ENCODE measurements at places on chromosomes 6 and 20. TPM values are rescaled to one million over a fixed set of nuclear protein-coding genes. Genes with fewer than 3 reads are reported as not detected.

BPIFB2 gene
- not detected for total RNA-seq

GRCh38 chr20:53642196-53643030, 48.8 kb upstream of the ZNF217 start:
- peak overlapping the region; percentile 82 for H3K4me3 ChIP-seq
- ATAC-seq, result peak; percentile 85
- H3K4me1 ChIP-seq, result peaks cover 23% of the 10 kb centered on the region
- H3K27ac ChIP-seq, result peak overlapping the region; percentile 90
- no peaks in the 10 kb centered on the region for H3K36me3 ChIP-seq
- H3K27me3 ChIP-seq, result no peaks in the 10 kb centered on the region

- ATAC-seq, result no peak
- no peaks in the 10 kb centered on the region for H3K27me3 ChIP-seq
- H3K27ac ChIP-seq, result no peak overlapping the region
- peaks cover 15% of the 10 kb centered on the region for H3K4me1 ChIP-seq
These were observed 20.9 kb downstream of the KCTD20 start for GRCh38 chr6:36463676-36464075.

DNA sequence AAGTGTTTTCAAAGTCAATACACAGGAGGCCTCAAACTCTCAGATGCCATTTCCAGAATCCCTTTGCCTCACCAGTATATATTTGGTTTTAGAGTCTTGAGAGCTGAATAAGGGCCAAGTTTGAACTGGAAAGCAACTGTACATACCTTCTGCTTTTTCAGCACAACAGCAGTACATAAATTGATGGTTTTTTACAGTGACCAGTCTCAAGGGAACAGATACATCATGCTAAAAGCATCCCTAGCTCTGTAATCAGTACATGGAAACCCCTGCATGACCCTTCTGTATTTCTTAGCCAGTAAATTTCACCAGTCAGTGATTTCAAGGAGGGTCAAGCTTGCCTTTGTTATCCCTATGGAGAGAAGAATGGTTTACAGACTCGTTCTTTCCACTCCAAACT, 40.6 kb upstream of the ECHDC1 start:
- no peaks in the 10 kb centered on the region for H3K36me3 ChIP-seq
- ATAC-seq, result no peak
- no peak overlapping the region for H3K4me3 ChIP-seq
- H3K4me1 ChIP-seq, result no peaks in the 10 kb centered on the region

GRCh38 chr6:17490724-17491123, 97.3 kb downstream of the CAP2 start:
- no peak overlapping the region for H3K27ac ChIP-seq
- no peaks in the 10 kb centered on the region for H3K4me1 ChIP-seq
- no peak overlapping the region for H3K4me3 ChIP-seq
- peaks cover 44% of the 10 kb centered on the region for H3K27me3 ChIP-seq

DNA sequence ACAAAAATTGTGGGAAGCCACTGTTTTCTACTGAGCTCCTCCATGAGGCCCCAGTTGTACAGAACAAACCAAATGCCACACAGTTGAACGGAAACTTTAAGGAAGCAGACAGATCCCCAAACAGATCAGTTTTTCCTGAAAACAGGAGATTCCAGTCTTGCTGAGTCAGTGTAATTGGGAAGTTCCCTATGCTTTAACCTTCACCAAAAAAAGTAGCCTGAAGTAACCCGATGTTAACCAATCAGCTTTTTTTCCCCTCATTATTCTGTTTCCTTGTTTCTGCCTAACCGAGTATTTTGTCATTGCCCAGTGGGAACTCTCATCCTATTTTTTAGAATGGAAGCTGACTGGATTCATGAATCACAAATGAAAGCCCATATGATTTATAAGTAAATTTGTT, 36.7 kb downstream of the MARCKS start:
- peaks cover 16% of the 10 kb centered on the region for H3K27me3 ChIP-seq
- ATAC-seq, result no peak
- H3K36me3 ChIP-seq, result no peaks in the 10 kb centered on the region
- no peak overlapping the region for H3K4me3 ChIP-seq
- no peak overlapping the region for H3K27ac ChIP-seq
- H3K4me1 ChIP-seq, result no peaks in the 10 kb centered on the region

DNA sequence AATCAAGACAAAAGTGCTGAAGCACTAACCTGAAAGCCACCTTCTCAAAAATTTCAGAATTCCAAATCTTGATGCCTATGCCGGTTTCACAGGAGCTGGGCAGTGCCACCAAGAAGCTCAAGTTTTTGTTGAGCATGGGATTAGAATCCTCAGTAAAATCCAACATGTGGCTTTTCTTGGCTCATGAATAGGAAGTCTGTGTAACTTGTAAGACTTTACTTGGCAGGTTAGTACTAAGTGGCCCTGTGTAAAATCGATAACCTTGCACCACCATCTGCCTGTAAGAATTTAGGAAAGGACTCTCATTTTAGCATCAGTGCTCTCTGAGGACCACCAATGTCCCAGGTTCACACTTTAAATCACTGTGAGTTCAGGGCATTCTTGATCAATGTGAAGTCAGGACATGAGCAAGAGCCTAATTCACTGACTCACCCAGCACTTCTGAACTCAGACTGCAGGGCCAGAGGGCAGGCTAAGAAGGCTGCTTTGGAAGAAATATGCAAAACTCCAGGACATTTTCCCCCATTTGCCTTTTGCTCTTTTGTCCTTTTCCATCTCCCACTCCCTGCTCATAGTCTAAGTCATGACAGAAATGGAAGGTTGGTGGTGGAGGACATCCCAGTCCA, 113.2 kb downstream of the EDN1 start:
- no peak overlapping the region for H3K4me3 ChIP-seq
- no peaks in the 10 kb centered on the region for H3K4me1 ChIP-seq
- peaks cover 3% of the 10 kb centered on the region for H3K27me3 ChIP-seq
- ATAC-seq, result no peak

MLIP gene
- total RNA-seq, result not detected

- no peak overlapping the region for H3K4me3 ChIP-seq
- H3K36me3 ChIP-seq, result no peaks in the 10 kb centered on the region
- H3K4me1 ChIP-seq, result no peaks in the 10 kb centered on the region
These were observed 554.5 kb downstream of the HACE1 start for GRCh38 chr6:104305206-104305605.

DDO gene
- not detected for total RNA-seq

TGM3 gene
- not detected for total RNA-seq

APOM gene
- 1.3 TPM for total RNA-seq

DNA sequence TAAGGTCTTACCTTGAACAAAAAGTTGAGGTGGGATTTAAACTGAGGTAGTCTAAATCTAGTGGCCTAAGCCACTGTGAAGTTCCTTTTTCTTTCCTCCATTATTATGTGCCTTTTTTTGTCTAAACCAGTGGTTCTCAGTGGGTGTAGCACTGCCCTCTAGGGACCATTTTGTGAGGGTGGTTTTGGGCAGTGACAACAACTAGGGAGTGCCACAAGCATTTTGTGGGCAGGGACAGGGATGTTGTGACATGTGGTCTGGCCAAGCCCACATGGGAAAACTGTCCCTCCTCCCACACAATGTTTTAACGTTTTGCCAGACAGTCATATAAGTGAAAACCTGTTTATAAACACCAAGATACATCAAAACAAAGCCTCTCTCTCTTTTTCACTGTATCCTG, 899.4 kb upstream of the FLRT3 start:
- no peaks in the 10 kb centered on the region for H3K27me3 ChIP-seq
- no peaks in the 10 kb centered on the region for H3K36me3 ChIP-seq
- no peak overlapping the region for H3K4me3 ChIP-seq
- H3K4me1 ChIP-seq, result no peaks in the 10 kb centered on the region
- H3K27ac ChIP-seq, result no peak overlapping the region

DNA sequence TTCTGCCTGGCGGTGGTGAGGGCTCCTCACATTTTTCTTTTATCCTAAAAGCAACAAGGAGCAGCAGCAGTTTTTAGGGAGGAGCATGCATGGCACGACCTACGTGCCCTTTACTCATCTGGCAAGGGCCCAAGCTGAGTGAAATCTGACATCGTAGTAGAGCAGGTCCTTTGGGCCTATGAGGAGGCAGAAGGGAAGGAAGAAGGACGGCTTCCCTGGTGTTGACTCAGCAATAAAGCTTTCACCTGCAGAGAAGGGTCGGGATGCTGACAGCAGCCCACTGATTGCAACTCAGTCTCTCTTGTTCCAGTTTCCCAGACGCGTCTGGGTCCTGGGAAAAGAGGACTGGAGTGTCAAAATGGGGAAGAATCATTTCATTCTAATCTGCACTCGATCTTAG, 409.1 kb upstream of the AGPAT4 start:
- no peak overlapping the region for H3K4me3 ChIP-seq
- H3K27ac ChIP-seq, result no peak overlapping the region
- no peak for ATAC-seq

DNA sequence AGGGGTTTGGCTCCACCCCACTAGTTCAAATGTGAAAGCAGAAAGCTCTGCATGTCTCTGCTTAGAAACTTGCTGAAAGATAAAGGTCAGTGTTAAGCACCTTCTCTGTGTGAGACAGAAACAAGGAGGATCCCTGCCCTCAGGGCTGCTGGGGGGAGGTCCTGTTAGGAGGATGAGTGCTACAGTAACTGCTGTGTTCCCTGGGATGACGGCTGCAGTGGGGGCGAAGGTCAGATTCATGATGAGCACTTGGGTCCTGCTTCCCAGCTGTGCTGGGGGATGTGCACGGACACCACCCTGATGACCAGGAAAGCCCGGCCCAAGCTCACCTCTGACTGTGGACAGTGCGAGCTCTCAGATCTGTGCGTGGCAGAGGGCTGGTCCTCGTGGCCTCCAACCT, 252.6 kb downstream of the DLL1 start:
- no peak overlapping the region for H3K4me3 ChIP-seq
- no peak overlapping the region for H3K27ac ChIP-seq
- ATAC-seq, result no peak

PTPRT gene
- total RNA-seq, result not detected

DNA sequence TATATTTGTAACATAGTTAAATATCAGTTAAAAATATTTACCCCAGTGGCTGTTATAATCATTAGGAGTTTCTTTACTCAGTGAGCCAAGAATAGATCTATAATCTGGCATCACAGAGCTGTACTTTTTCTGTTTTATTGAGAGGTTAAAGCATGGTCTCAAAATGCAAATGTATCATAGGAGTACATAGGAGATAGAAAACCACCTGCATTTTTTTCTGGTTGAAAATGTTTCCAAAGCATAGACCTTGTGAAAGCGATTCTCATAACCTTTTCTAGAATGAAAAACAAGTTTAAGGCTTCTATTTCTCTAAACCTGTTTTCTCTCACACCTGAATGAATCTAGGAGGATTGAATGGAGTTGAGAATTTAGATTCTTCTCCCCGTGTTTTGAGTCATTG, 14.4 kb downstream of the KCNQ5 start:
- H3K27me3 ChIP-seq, result no peaks in the 10 kb centered on the region
- no peaks in the 10 kb centered on the region for H3K36me3 ChIP-seq
- no peak for ATAC-seq
- no peak overlapping the region for H3K4me3 ChIP-seq
- no peak overlapping the region for H3K27ac ChIP-seq

DNA sequence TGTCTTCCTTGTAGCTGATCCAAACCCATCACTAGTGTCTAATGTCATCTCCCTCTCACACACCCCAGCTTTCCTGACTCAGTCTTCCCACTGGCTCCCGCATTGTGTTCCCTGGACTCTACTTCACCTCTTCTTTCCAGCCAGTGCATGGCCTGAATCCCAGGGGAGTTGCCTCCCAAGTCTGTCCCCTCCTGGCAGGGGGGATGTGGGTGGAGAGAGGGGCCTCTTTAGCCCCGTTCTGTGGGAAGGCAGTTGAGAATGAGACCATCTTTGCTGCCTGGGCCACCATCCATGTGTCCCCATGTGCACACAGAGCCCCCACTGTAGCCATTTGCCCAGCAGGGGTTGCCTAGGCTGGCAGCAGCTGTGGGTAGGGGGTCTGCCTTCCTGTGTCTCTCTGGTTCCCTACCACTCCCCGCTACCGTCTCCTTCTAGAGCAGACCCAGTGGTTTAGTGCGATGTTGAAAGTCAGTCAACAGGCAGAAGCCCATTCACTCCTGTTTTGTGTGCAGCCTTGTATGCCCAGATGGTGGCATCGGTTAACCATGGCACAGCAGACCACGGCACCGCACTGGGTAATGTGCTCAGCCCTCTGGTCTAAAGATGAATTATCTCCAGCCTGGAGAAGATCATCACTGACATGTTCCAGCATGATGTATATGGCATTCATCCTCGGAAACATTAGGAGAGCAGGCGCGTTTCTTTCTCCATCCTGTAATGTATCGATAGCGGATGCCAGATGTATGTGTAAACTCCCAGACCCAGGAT, 178.8 kb upstream of the SNX9 start:
- H3K36me3 ChIP-seq, result no peaks in the 10 kb centered on the region
- ATAC-seq, result peak; percentile 55
- H3K27ac ChIP-seq, result no peak overlapping the region
- peaks cover 5% of the 10 kb centered on the region for H3K4me1 ChIP-seq
- no peaks in the 10 kb centered on the region for H3K27me3 ChIP-seq

DNA sequence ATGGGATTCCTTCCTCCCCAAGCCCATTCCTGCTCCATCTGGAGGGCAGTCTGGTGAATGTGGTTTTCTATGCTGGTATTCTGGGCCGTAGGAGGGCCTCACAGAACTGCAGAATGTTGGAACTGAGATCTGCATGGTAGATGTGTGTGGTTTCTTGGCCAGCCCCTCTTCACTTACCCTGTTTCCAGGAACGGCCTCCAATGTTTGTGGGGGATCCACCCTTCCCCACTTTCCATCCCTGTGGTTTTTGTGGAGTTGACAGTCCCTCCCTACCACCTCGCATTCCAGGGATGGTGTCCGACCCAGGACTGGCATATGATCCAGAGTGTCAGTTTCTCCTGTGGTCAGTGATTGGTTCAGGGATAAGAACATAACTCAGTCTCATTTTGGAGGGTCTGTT, 26.7 kb upstream of the TMEM14A start:
- no peaks in the 10 kb centered on the region for H3K4me1 ChIP-seq
- no peaks in the 10 kb centered on the region for H3K36me3 ChIP-seq
- H3K4me3 ChIP-seq, result no peak overlapping the region
- H3K27ac ChIP-seq, result no peak overlapping the region

GRCh38 chr6:33880766-33881165, 77.0 kb upstream of the MLN start:
- H3K27ac ChIP-seq, result no peak overlapping the region
- no peak for ATAC-seq
- no peaks in the 10 kb centered on the region for H3K27me3 ChIP-seq
- no peaks in the 10 kb centered on the region for H3K36me3 ChIP-seq
- no peaks in the 10 kb centered on the region for H3K4me1 ChIP-seq
- no peak overlapping the region for H3K4me3 ChIP-seq

DNA sequence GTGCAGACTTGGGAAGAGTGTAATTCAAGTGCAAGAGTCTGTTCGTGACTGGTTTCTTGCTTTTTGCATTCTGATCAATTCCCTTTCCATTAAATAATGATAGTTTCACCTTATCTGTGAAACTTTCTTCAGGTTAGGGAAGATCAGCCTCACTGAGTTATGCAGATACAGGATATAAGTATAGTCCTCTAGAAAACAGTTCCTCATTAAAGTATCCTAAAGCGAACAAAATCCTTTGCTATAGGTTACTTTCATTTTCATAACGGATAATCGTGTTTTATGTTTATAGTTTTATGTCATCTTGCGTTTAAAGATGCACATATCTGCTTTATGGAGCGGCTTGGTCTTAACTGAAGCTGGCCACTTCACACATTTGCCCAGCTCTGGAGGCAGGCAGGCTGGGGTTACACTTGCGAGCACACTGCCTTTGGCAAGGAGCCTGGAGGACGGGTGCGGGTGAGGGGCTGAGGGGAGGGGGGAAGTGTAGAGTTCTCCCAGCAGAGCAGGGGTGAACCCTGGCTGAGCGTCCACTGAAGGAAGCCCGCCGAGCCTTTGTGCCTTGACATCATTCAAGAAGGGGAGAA, 123.5 kb upstream of the IFNGR1 start:
- H3K4me1 ChIP-seq, result peaks cover 14% of the 10 kb centered on the region
- peak overlapping the region; percentile 86 for H3K4me3 ChIP-seq
- H3K27me3 ChIP-seq, result peaks cover 4% of the 10 kb centered on the region
- no peaks in the 10 kb centered on the region for H3K36me3 ChIP-seq
- peak; percentile 46 for ATAC-seq
- peak overlapping the region; percentile 85 for H3K27ac ChIP-seq

SNAI1 gene
- total RNA-seq, result 0.34 TPM

Measured in activated T-helper 17 cell treated with anti-CD3 and anti-CD28 coated beads, Interleukin-2, amount 50 U/mL, for 72 hours (primary cell).